Bone marrow (tissue), 2 donors: ENCODE measurements at places on chromosomes 13 and 19.

GRCh38 chr19:8005534-8006256 is at the start of gene ELAVL1:
TSS of gene ELAVL1 (minus strand) at chr19:8005641. CDS start at chr19:7991815, 13,826 bp downstream.
- peak; percentile 67 for DNase-seq

DNA sequence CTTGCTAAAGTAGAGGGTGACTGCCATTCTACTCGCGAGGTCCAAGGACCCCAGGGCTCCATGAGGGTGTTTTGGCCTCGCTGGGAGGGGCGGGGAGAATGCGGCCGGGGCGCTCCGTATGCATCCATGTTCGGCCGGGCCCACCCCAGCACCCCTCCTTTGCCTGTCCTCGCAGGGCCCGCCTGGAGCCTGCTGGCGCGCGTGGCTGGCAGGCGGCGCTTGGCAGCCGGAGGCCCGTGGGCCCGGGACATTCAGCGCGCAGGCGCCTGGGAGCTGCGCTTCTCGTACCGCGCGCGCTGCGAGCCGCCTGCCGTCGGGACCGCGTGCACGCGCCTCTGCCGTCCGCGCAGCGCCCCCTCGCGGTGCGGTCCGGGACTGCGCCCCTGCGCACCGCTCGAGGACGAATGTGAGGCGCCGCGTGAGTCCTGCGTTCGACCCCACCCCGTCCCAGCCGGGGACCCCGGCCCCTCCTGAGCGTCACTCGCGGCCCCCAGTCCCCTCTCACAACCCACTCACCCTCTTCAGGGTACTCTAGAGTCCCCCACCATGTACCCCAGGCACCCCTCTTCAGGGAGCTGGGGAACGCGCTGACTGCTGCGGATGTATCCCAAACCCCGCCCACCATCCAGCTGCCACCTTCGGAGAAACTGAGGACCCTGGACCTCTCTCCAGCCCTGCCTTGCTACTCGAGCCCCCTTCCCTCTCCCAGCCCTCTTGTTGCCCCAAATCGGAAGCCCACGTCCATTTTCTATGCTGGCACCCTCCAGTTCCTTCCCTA is 4.1 kb downstream of the DLL3 start:
- peak; percentile 14 for DNase-seq

DNA sequence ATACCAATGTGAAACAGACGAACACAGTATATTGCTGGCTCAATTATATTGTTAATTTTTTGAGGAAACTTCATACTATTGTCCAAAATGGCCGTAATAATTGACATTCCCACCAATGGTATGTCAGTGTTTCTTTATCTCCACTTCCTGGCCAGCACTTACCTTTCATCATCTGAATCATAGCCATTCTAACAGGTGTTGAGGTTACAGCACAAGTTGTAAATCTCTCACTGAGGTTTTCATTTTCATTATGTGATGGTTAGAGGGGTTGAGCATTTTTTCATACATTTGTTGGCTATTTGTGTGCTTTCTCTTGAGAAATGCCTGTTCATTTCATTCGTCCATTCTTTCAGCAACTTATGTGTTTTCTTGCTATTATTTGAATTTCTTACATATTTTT is 824.0 kb downstream of the UQCRFS1 start:
- DNase-seq: no peak

DNA sequence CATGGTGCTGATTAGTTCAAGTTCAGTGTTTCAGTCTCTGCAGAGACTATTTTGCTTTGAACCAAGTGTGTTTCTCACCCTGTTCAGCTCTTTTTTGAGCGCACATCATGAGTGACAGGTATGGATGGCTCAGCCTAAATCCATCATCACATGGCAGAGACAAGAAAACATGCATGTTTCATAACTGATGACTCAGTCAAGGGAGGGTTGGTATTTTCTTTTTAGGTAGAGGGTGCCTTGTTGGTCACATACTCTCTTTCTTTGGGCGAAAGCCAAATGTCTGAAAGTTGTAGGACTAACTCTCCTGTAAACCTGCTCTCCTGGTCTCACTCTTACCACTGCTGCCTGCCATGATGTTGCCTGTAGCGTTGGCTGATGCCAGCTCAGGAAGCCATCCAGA is 48.1 kb upstream of the RAP2A start:
- no peak for DNase-seq

DNA sequence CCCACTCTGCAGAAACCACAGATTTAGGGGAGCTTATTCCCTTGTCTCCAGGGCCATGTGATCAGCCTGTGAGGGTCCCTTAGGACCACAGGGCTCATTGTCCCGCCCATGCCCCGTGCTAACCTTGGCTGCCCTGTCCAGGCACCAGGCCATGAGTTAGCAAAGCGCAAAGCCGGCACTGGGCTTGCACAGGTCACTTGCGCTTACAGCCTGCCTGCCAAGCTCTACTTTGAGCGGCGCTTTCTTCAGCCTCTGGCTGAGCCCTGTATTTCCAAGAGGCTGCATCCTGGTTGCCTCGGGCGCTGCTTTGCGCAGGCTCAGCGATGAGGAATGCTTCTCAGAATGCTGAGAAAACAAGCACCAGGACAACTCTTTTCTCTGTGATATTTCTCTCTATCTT is 188.0 kb downstream of the TDRD3 start:
- DNase-seq: no peak
